Subcutaneous preadipocyte (primary cell): ENCODE measurements at places on chromosomes 2 and 18. TPM values are rescaled to one million over a fixed set of nuclear protein-coding genes. Genes with fewer than 3 reads are reported as not detected.

RAB11FIP5 gene
- 27.6 and 29.8 TPM in 2 replicates for total RNA-seq

RFTN2 gene
- 2.5 and 4.4 TPM in 2 replicates for total RNA-seq

FAM136A gene
- total RNA-seq, result 24.6 and 29.7 TPM in 2 replicates

LRATD1 gene
- total RNA-seq, result 0.37 and 1.2 TPM in 2 replicates

RNU2-63P gene
- total RNA-seq, result under 0.01 and 275 TPM in 2 replicates

SKOR2 gene
- total RNA-seq, result not detected in 2 replicates

HRH4 gene
- under 0.01 TPM in 1 of 2 replicates, not detected in the other for total RNA-seq

BOLL gene
- not detected in 2 replicates for total RNA-seq

SLC5A7 gene
- total RNA-seq, result not detected in 2 replicates

UGT1A8 gene
- total RNA-seq, result not detected in 2 replicates

TDRD15 gene
- total RNA-seq, result not detected in 2 replicates

SLC40A1 gene
- total RNA-seq, result 0.39 and 0.73 TPM in 2 replicates

FEV gene
- not detected in 2 replicates for total RNA-seq

KCNS3 gene
- 0.39 and 1.1 TPM in 2 replicates for total RNA-seq

SESTD1 gene
- 30.1 and 33.4 TPM in 2 replicates for total RNA-seq

TSN gene
- 35.3 and 47.3 TPM in 2 replicates for total RNA-seq

UBR3 gene
- total RNA-seq, result 28.7 and 34.4 TPM in 2 replicates

PIEZO2 gene
- total RNA-seq, result under 0.01 TPM in 1 of 2 replicates, not detected in the other

FOXI3 gene
- not detected in 2 replicates for total RNA-seq

SNORC gene
- 0.73 and 0.98 TPM in 2 replicates for total RNA-seq

PDCD1 gene
- total RNA-seq, result not detected in 2 replicates

PROM2 gene
- total RNA-seq, result 0.20 and 0.37 TPM in 2 replicates

KCNIP3 gene
- total RNA-seq, result 2.9 and 3.1 TPM in 2 replicates

ASNSD1 gene
- total RNA-seq, result 48.9 and 57.3 TPM in 2 replicates

MREG gene
- 1.8 and 2.7 TPM in 2 replicates for total RNA-seq

KIF5C gene
- under 0.01 and 0.20 TPM in 2 replicates for total RNA-seq

MYO5B gene
- total RNA-seq, result under 0.01 TPM in 1 of 2 replicates, not detected in the other

PAIP2B gene
- total RNA-seq, result 0.20 and 0.37 TPM in 2 replicates

CASP8 gene
- 18.4 and 26.6 TPM in 2 replicates for total RNA-seq

SLC14A1 gene
- under 0.01 and 1.2 TPM in 2 replicates for total RNA-seq

CFAP65 gene
- 0.20 TPM in 1 of 2 replicates, not detected in the other for total RNA-seq

MYCN gene
- total RNA-seq, result not detected in 2 replicates

SALL3 gene
- not detected in 2 replicates for total RNA-seq

CDH20 gene
- under 0.01 and 0.20 TPM in 2 replicates for total RNA-seq

CNGA3 gene
- under 0.01 TPM in 2 replicates for total RNA-seq

FAM237A gene
- not detected in 2 replicates for total RNA-seq
